Activated naive CD8-positive, alpha-beta T cell treated with anti-CD3 and anti-CD28 coated beads for 36 hours (primary cell): ENCODE measurements at places on chromosomes 5 and 9.

DNA sequence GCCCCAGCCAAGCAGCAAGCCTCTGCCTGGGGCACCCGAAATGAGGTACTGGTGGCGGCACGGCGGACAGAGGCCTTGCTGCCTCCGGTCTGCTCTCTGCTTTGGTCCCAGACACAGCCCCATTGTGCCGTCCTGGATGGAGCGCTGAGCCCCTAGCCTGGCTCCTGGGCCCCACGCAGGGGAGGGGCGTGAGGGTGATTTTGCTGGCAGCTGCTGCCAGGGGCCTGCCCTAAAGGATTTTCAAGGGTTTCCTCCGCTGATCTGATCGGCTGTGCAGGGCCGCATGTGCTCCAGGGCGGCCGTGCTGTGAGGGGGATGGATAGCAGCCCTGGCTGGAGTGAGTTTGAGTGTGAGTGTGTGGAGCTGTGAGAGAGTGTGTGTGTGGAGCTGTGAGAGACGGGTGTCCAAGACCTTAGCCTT is 1.3 kb downstream of the GPSM1 start:
- DNase-seq: no peak

DNA sequence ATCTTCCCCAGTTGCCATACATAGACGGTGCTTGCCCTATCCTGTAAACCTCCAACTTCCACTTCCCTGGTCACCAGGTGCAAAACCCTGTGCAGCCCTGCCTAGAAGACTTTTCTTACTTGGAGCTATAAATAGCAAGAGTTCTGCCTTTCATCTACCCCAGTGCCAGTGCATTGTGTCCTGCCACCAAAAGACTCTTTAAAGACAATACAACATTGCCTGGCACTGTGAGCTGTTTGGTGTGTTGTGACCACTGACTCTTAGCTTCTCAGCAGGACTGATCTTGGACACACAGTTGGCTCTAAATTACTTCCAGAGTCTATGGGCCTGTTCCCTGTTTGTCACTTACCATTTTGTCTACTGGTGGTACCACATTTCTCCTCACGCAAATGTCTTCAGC is 608.1 kb downstream of the CDH9 start:
- no peak for DNase-seq

- DNase-seq: no peak
Measured at GRCh38 chr9:40909821-40910220, 218.7 kb downstream of the FOXD4L6 start.

GRCh38 chr9:116646661-116647514 is 40.2 kb upstream of the TRIM32 start:
- no peak for DNase-seq
